ENCODE measurements at places on chromosomes 6 and 20. TPM values are rescaled to one million over a fixed set of nuclear protein-coding genes. Genes with fewer than 3 reads are reported as not detected.

GRCh38 chr6:56288347-56288746 lies 41.0 kb upstream of the COL21A1 start:
- no peak for DNase-seq

- DNase-seq: no peak
Observed at GRCh38 chr20:46559685-46560440, 9.4 kb upstream of the OCSTAMP start.

GRCh38 chr20:19885939-19886660 lies 128.0 kb downstream of the RIN2 start:
- DNase-seq: no peak

DNA sequence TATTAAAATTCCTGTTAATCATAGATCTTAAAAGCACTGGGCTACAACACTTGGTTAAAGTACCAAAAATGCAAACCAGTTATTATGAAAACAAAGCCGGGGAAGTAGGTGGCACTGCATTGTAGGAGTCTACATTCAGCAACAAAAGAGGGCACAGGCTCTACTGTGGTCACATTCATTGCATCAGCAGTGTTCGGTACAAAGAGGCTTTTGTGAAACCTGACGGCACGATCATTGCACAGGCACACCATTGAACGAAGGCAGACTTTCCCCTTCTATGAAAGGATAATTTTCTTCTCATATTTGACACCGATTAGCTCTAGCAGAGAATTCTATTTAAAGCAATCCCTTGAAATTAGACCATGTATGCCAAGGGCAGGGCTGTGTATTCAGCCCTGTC lies 44.6 kb upstream of the AGPAT4 start:
- DNase-seq: no peak

- DNase-seq: no peak
Observed at GRCh38 chr6:30060606-30061091, 416 bp upstream of the POLR1H start.

- DNase-seq: no peak
Observed at GRCh38 chr20:20710443-20711315, 1.8 kb downstream of the RALGAPA2 start.

DNA sequence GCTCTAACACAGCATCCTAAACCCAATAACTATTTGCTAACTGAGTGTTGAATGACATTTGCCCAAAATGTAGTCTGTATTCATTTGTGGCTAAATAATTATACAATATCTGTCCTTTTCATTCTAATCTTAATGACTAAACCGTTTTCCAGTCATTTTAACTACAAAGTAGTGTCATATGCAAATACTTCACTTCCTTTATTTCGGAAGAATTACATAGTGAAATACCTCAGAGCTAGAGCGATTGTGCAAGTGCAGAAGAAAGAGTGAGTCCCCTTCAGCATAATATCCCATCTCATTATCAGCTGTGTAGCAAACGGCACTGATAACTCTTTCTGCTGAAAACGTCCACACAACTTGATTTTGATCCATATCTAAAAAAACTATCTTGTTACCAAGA lies 66.2 kb downstream of the ROS1 start:
- no peak for DNase-seq

The SPEF1 gene
- polyA plus RNA-seq: 1.3 TPM

The CDH22 gene
- 0.04 TPM for polyA plus RNA-seq

The MDN1 gene
- polyA plus RNA-seq: 48.6 TPM

The UST gene
- polyA plus RNA-seq: 9.9 TPM

The PLCB4 gene
- 12.7 TPM for polyA plus RNA-seq

The EMILIN3 gene
- 8.3 TPM for polyA plus RNA-seq

- no peak for DNase-seq
Observed at GRCh38 chr6:54481091-54481490, 172.8 kb downstream of the TINAG start.

All from renal cortex interstitium (tissue), 15 donors.